Left lung (tissue), 14 donors: ENCODE measurements at places on chromosomes 5 and 9. TPM values are rescaled to one million over a fixed set of nuclear protein-coding genes. Genes with fewer than 3 reads are reported as not detected.

Gene PRSS3
- total RNA-seq: not detected

Gene PCDHB6
- 1.0 TPM for total RNA-seq

Gene GRM6
- total RNA-seq: not detected

Gene SOX30
- total RNA-seq: 0.15 TPM

Gene PDZD2
- 49.8 TPM for total RNA-seq

Gene PCDHB3
- 2.0 TPM for total RNA-seq

Gene OGN
- total RNA-seq: 11.8 TPM

Gene DDX46
- 48.0 TPM for total RNA-seq

GRCh38 chr9:107948601-107949000 lies 459.0 kb upstream of the KLF4 start:
- H3K27ac ChIP-seq: no peak overlapping the region
- H3K4me1 ChIP-seq: no peaks in the 10 kb centered on the region
- no peak for DNase-seq
- no peaks in the 10 kb centered on the region for H3K36me3 ChIP-seq
- no peak overlapping the region for H3K4me3 ChIP-seq
- no peaks in the 10 kb centered on the region for H3K27me3 ChIP-seq

DNA sequence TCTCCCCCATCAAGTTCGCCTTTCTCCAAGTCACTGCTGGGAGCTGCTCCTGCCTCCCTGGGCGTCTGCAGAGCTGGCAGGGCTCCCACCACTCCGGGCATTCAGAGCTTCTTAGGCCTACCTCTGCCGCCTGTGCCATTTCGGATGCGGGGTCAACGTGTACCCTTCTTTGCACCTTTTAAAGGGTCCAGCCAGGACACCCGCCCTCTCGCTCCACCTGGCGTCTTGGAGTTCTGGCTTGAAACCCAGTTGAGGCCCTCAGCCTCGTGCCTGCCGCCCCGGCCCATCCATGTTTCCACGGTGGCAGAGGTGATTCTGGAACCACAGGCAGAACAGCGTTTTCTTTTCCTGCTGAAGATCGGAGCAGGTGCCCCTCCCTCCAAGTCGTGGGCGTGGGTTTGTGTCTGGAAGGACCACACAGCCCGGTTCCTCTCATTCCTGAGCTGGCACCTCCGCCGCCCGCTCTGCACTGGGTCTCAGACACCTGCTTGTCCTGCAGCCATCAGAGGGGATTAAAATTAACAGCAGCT lies 32.9 kb downstream of the NDUFS6 start:
- H3K27ac ChIP-seq: no peak overlapping the region
- no peaks in the 10 kb centered on the region for H3K36me3 ChIP-seq
- no peaks in the 10 kb centered on the region for H3K27me3 ChIP-seq
- no peak overlapping the region for H3K4me3 ChIP-seq
- H3K4me1 ChIP-seq: no peaks in the 10 kb centered on the region

- no peak overlapping the region for H3K4me3 ChIP-seq
- H3K36me3 ChIP-seq: peaks cover 5% of the 10 kb centered on the region
- DNase-seq: no peak
- H3K27ac ChIP-seq: no peak overlapping the region
- H3K4me1 ChIP-seq: peaks cover 10% of the 10 kb centered on the region
Observed at GRCh38 chr9:123679330-123679987, 250.5 kb downstream of the DENND1A start.

GRCh38 chr9:100939636-100940035 lies 88.9 kb upstream of the PLPPR1 start:
- no peak for DNase-seq
- H3K27me3 ChIP-seq: no peaks in the 10 kb centered on the region
- no peaks in the 10 kb centered on the region for H3K4me1 ChIP-seq
- H3K36me3 ChIP-seq: no peaks in the 10 kb centered on the region
- H3K27ac ChIP-seq: no peak overlapping the region

- DNase-seq: no peak
- H3K27ac ChIP-seq: no peak overlapping the region
- no peak overlapping the region for H3K4me3 ChIP-seq
- H3K27me3 ChIP-seq: no peaks in the 10 kb centered on the region
Observed at GRCh38 chr5:79076819-79077218, 7.3 kb downstream of the BHMT2 start.

- no peaks in the 10 kb centered on the region for H3K27me3 ChIP-seq
- no peaks in the 10 kb centered on the region for H3K36me3 ChIP-seq
- H3K4me3 ChIP-seq: no peak overlapping the region
Observed at GRCh38 chr5:73180566-73180965, 7.6 kb downstream of the TMEM174 start.

DNA sequence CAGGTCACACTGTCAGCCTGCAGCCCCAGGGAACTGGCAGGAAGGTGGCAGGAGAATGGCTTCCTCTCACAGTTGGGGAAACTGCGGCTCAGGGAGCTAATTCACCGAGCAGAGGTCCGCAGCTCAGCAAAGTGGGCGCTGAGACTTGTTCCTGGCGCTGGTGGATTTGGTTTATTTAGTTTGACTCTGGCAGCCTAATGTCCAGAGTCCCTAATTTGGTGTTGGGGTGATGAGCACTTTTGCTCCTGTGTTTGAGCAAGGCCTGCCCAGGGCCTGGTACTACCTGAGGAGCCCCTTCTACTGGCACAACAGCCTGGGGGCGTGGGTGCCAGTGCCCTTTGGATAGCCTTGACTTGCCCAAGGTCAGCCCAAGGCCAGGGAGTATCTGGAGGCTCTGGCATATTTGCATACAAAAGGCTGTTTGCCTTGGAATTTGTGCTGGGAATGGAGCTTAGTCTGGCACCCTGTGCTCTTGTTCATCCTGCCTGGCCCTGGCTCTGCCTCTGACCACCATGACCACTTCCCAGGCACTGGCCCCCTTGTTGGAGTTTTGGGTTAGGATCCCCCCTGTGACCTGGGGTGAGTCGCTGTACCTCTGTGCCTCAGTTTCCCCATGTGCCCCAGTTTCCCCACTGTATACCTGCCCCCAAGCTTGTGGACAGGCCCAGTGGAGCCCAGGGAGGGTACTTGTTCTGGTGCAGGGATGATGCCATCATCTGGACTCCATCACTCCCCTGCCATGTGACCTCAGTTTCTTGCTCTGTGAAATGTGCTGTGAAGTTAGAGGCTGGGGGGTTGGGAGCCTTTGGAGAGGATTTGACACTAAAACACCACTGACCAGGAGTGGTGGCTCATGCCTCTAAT lies 1.4 kb downstream of the SUSD3 start:
- H3K4me3 ChIP-seq: peak overlapping the region; percentile 64
- peaks cover 6% of the 10 kb centered on the region for H3K4me1 ChIP-seq
- peak overlapping the region; percentile 75 for H3K27ac ChIP-seq
- no peaks in the 10 kb centered on the region for H3K36me3 ChIP-seq
- H3K27me3 ChIP-seq: no peaks in the 10 kb centered on the region
- no peak for DNase-seq

DNA sequence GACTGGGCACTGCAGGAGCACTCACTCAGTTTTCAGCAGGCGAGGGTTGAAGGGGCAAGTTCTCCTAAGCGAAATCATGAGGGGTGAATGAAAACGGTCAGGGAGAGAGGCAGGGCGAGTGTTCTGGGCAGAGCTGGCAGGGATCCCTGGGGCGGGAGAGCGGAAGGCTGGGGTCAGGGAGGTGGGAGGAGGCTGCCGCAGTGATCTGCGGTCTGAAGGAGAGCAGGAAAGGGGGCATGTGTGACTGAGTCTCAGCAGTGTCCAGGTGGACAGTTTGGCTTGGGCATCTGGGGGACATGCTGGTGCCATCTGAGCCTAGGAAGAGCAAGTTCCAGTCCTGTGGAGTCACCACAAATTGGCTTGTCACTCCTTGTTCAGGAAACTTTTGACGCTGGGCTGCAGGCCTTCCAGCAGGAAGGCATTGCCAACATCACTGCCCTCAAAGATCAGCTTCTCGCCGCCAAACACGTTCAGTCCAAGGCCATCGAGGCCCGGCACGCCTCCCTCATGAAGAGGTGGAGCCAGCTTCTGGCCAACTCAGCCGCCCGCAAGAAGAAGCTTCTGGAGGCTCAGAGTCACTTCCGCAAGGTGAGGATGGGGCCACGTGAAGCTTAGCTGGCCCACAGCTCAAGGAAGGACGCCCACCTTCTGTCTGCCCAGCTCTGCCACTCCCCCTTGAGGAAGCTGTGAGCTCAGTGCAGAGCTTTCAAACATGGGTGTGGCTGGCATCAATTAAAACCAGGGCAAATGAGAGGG lies 31.1 kb downstream of the DYNC2I2 start:
- no peaks in the 10 kb centered on the region for H3K27me3 ChIP-seq
- H3K36me3 ChIP-seq: peaks cover 3% of the 10 kb centered on the region
- no peak overlapping the region for H3K4me3 ChIP-seq
- H3K27ac ChIP-seq: no peak overlapping the region
- DNase-seq: peak; percentile 61
- H3K4me1 ChIP-seq: no peaks in the 10 kb centered on the region

DNA sequence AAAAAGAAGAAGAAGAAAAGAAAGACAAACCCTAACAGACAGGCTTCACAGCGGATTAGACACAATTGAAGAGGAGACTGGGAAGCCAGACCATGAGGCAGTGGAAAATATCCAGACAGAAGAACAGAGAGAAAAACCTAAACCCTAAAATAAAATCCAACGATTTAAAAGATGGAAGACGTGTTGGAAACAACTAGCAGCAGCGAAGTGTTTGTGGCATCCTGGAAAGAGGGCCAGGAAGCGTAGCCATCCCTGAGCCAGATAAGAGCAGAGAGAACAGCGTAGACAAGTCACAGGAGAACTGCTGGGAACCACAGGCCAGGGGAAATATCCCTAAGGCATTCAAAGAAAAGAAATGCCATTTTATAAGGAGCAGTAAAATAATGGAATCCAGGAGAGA lies 39.7 kb upstream of the NKD2 start:
- H3K36me3 ChIP-seq: no peaks in the 10 kb centered on the region
- H3K4me3 ChIP-seq: no peak overlapping the region
- H3K4me1 ChIP-seq: peaks cover 7% of the 10 kb centered on the region
- H3K27ac ChIP-seq: peak overlapping the region; percentile 1

- peak within 1 kb of the TSS; percentile 79 for H3K4me3 ChIP-seq
- H3K36me3 ChIP-seq: peaks cover 9% of the 10 kb centered on the region
- H3K4me1 ChIP-seq: peaks cover 21% of the 10 kb centered on the region
Observed at GRCh38 chr9:135479469-135480052, at the start of gene PPP1R26. PPP1R26 (plus strand) TSS chr9:135479782; CDS start chr9:135484511, 4,729 bp downstream.
